ENCODE measurements at places on chromosomes 2 and 18.

DNA sequence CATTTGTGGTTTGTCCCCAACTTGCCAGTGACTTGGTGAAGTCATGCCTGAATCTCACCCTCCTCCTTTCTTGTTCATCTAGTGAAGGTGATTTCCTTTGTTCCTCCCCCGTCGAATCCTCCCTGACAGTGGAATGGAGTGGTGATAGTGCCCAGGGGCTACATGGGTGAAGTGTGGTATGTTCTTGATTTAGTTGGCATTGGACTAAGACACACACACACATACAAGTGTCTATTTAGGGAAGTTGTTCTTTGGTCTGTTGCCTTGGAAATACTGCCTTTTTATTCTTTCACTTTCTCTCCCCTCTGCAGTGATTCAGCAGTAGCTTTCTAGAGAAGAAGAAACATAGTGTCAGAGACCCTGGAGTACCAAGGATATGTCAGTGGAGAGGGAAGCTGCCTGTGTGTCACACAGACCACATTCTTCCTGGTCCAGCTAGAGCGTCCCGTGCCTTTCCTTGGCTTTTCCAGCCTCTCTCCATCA lies 10.9 kb downstream of the INPP4A start:
- no peak for DNase-seq

- DNase-seq: no peak
Observed at GRCh38 chr18:2794159-2794558, 52.6 kb upstream of the EMILIN2 start.

- DNase-seq: no peak
Observed at GRCh38 chr2:187477051-187477450, 29.0 kb upstream of the CALCRL start.

DNA sequence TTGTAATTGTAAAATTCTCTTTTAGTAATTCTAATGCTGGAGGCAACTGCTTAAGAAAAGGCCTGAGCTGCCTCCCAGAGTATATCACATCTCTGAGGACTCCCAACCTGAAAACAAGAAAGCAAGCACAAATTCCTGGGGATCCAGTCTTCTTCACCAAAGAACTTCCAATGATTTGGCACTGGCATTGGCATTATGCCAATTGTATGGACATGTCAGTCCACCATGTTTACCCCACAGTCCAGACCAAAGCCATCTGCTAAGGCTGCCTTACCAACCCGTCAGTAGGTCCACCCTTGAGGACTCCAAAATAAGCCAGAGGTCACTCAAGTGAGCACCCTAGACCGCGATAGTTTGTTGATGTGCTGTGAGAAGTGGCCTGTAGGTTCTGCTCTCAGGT lies 263.1 kb downstream of the RND3 start:
- no peak for DNase-seq

GRCh38 chr2:190254063-190254850 lies 65.4 kb downstream of the HIBCH start:
- no peak for DNase-seq

DNA sequence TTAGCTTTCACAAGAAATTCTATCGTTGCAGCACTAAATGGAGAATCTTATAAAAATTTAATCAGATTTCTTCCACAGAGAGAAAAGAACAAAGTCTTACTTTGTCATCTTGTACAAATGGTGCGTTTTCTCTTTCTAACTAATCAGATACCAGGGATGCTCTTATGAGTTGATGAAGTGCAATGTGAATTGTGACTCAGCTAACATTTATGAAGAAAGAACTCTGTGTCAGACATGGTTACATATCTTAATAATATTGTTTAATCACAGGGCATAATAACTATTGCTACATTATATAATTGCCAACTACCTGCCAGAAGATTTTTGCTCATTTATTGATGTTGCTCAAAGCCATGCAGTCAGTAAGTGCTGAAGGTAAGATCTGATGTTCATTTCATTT lies 465.0 kb downstream of the CCDC85A start:
- DNase-seq: no peak

- no peak for DNase-seq
Observed at GRCh38 chr2:70939839-70940580, 4.3 kb downstream of the ATP6V1B1 start.

- DNase-seq: no peak
Observed at GRCh38 chr2:60230037-60230436, 323.4 kb downstream of the BCL11A start.

GRCh38 chr2:230688490-230688889 lies 24.2 kb upstream of the CAB39 start:
- DNase-seq: no peak

- no peak for DNase-seq
Observed at GRCh38 chr18:32937066-32937465, 164.2 kb upstream of the KLHL14 start.

- no peak for DNase-seq
Observed at GRCh38 chr2:107133412-107133811, 247.4 kb upstream of the ST6GAL2 start.

DNA sequence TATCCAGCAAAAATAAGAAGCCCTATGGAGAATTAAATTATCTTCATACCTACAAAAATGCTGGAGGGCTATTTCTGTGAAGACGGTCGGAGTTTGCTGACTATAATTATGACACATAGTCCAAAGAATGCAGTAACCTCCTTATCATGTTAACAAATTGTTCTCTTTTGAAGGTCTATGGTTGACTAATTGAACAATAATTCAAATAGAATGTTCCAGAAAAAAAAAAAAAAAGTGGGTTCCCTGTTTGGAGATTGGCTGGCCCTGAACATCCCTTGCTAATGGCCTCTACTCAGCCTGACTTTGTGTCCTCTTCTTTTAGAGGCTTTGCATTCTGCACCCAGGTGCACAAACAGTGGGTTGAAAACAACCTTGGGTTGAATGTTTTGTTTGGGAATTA lies 82.8 kb upstream of the CCBE1 start:
- no peak for DNase-seq

GRCh38 chr2:58938988-58939387 lies 697.9 kb upstream of the FANCL start:
- no peak for DNase-seq

DNA sequence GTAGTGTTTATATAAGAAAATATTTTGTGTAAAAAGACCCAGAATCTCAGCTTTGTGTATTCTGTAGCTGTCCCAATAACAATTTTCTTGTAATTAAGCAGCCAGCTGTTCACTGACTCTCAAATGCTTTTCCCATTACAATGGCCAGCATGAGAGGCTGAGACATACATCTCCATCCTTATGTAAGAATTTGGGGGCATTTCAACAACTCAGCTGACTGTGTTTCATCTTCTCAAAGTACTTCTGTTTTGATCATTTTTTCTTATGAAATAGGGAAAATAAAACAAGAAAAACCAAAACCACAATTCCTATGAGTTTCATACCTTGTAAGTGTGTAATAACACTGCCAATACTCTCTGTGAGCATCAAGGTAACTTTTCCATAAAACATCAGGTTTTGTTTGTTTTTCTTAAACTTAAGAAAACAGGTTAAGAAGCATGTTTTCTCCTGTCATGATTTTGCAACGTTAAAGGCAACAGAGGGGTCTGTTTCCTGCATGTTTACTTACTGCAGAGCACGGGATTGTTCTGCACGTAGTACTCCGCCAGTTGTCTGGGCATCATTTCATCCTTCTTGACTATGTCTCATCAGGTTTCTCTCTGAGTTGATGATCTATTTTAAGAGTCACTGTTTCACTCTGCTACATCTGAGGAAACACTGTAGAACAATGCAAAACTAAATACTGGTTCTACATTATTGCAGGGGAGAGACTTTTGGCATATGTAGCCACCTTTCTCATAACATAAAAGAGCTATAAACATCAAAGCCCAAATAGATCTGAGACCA lies 62.9 kb upstream of the CYRIA start:
- DNase-seq: no peak

DNA sequence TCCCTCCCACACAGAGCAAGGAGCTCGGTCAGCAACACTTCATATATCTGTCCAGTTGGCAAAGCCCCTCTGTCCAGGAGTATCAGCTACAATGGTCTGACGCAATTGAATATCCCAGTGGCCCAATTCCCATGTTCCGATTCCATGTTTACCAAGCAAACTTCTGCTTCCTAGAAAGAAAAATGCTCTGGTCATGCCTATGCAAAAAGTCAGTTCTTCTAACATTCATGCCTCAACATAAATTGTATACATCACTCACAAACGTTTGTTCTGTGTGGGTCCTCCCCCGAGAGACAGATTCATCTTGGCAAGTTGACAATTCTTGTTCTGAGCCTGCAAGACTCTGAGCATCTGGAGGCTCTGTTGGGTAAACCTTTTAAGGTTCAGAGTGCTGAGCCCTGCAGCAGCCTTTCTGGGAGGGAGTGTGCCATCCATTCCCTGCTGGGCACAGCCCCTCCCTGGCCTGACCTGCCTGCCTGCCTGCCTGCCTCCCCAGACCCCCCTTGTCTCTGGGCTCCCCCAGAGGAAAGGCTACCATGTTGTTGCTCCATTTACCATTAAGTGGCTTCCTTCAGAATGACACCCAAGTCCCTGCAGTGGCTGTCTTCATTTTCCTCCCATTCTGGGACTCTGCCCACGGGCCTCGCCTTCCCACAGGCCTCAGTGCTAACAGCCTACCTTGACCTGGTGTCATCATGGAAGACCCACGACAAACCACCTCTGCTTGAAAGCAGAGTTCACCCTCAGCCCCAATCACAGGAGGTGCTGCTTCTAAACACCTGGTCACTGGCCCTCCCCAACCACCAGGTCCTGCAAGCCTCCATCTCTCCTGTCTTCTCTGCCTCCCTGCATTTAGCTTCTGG lies 37.6 kb upstream of the TAF1B start:
- DNase-seq: no peak

DNA sequence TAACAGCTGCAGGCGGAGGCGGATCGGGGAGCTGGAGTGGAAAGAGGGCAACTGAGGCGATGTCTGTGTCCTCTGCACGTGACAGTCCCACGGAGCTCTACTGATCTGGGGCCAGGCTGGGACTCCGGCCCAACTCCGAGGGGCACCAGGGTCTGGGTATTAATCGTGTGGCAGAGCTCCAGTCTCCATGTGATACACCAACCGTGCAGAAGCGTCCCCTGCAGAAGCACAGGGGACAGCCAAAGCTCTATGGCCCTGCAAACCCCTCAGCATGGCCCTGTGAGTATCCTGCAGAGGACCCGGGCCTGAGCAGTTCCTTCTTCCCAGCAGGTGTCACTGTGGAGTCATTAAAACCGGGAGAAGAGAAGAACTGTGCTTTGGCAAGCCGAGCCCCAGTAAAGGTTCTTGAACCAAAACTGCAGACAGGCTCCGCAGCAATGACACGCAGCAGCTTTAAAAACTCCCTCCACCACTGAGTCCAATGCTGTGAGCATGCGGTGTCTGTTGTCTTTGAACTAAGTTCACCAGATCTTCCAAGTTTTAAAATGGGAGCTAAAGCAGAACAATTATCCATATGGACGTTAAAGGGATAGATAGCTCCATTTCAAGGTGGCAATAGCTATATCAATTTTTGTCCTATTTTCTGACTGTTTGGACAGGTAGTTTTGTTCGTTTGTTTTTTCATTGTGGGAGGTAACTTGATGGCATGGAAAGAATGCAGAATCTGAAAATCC lies 79.4 kb downstream of the TMEM182 start:
- DNase-seq: peak; percentile 3

DNA sequence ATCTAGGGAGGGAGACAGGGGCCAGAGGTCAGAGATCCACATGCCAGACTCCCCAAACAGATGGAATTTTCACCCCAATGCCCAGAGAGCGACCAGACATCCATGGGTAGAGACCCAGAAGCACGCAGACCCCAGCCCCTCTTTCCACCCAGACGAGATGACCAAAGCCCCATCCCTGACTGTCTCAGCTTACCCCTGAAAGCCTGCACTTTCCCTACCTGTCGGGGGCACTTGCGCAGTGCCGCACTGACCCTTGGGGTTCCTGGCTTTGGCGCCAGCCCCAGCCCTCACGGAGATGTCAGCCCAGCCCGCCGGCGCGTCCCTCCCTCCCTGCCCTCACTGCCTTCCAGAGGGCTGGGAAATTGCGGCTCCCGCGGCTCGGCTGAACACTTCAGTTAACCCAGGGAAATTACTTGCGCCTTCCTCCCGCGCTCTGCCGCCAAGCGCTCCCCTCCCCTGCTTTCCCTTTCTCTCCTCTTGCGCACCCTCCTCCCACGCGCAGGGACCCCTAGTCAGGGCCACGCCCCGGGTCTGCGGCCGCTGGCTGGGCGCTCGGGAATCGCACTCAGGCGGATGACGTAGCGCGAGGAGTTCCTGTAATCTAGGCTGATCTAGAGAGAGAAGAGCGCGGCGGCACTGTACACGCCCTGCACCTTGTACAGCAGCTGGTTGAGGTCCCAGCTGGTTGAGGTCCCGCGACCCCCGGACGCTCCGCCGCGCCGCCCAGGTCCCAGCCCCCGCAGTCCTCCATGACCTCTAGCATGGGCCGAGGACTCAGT lies 12.0 kb downstream of the ALPG start:
- DNase-seq: no peak
